ENCODE measurements at places on chromosomes 11 and 22.

DNA sequence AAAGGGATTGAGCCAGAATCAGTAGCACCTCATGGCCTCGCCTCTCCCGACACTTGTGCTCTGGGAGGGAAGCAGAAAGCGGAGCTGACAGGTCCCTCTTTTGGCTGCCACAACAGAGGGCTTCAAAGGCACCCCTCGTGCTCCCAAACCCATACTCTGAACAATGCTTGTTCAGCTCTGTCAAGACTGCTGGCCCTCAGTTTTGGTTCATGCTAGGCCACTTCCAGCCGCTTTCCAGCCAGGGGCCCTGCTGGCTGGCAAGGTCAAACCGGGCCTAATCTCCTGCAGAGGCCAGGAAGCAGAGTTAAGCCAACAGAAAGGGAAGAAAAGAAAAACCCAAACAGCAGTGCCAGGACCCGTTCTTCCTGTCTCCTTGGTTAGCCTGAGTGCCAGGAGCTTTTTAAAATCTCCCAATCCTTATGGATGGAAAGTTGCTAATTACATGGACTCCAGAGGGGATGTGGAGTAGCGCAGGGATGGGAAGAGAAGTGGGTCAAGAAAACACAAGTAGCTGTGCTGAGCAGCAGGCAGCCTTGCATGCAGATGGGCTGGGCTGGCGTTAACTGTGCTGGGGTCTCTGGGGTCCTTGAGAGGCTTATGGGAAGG is 150.6 kb downstream of the GRIK4 start:
- no peak for DNase-seq

DNA sequence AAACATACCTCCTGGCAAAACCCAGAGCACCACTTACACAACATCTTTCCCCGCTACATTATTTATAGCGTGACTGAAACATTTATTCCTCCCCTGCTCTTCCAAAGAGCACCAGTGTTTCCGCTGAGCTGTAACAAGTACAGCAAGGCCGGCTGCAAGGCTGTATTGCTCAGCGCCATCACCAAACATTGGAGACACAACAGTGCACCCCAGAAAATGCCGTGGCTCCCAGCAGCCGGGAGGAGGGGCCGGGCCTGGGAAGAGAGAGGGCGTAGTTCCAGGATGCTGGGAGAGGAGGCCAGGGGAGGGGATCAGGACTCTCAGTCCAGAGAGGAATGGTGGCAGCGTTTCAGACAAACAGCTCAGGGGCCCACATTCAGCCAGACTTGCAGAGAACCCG is 133.2 kb downstream of the DSCAML1 start:
- no peak for DNase-seq

DNA sequence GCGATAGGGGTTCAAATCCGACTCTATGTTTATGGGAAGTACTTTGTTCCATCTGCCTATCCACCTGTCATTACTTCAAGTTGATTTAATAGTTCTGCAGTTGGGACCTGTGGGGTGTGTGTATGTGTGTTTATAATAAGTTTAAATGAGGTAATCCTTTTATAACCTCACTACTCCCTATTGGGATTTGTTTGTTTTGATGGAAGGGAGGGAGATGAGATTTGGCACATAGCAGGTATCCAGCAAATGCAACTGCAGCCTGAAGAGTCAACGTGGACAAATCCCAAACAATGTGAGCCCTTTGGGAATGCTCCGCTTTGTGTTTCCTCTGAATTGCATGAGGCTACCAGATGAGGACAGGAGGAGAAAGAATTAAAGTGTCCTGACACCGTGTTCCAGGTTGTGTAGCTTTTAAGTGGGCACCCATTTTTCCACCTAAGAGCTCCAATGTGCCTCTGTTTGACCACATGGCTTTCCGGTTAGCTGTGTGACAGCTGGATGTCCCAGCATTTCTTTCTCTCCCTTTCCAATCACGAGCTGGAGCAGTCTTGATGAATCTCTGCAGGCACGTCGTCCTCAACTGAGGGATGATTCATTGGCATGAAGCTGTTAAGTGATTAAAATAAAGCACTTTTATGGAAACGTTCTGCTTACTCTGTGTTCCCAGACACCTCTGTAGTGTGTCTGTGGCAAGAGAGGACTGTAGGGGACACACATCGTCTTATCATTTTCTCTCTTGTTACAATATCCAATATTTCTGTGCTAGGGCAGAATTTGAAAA is 610.7 kb downstream of the NTM start:
- no peak for DNase-seq

- no peak for DNase-seq
Observed at GRCh38 chr22:24489011-24489410, 6.1 kb upstream of the UPB1 start.

- DNase-seq = no peak
Observed at GRCh38 chr11:6615882-6616585, 3.2 kb downstream of the TPP1 start.

Measured in CD4-positive, alpha-beta T cell treated with Interleukin-4 for 4 hours (primary cell).